ENCODE measurements at places on chromosomes 6 and 20.

DNA sequence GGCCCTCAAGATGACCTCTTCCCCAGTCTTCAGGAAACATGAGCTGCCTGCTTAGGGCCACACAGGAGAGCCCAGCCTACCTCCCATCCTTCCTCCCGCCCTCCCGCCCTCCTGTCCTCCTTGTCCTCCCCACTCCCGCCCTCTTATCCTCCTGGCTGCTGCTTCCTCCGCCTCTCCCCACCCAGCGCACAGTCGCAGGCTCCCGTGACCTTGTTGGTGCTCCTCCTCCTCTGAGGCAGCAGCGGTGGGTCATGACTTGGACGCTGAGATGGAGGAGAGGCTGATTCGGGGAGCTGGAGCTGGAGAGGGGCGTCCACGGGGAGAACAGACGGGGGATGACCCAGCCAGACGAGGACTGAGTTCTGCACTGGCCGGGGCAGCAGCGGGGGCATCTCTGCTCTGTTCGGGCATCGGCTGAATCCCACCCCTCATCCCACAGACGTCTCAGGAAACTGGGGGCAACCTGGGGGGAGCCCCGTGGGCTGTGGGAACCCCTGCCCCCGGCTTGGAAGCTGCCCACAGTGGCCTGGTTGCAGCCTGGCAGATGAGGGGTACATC, 32.4 kb downstream of the CHRNA4 start:
- DNase-seq = no peak

GRCh38 chr20:2108987-2109386, 7.4 kb downstream of the STK35 start:
- DNase-seq = no peak

- no peak for DNase-seq
These were observed 146.9 kb upstream of the SGK1 start for GRCh38 chr6:134464690-134465411.

GRCh38 chr6:63813566-63814120, 178.0 kb downstream of the PHF3 start:
- DNase-seq = no peak

- no peak for DNase-seq
These were observed 148.3 kb upstream of the RIN2 start for GRCh38 chr20:19609642-19610223.

- DNase-seq = no peak
These were observed 347.6 kb downstream of the CDC5L start for GRCh38 chr6:44734886-44735629.

DNA sequence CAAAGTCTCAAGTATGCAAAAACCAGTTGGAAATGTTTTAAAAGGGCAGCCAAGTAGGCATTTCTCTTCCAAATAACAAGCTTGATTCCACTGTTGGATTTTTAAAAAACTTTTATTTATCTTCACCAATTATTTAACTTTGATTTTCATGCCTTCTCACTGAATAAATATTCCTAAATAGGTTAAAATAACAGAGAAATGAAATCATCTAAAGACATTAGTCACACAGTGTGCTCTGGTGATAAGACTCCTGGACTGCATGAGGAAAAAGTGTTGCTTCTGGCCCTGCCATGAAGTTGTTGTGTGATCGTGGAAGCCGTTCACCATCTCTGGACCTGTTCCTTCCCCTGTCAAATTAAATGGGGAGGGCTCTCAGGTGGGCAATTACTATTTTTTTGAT, 33.8 kb upstream of the IGF2R start:
- DNase-seq = no peak

- no peak for DNase-seq
These were observed 30.0 kb upstream of the TMEM14A start for GRCh38 chr6:52640916-52641315.

DNA sequence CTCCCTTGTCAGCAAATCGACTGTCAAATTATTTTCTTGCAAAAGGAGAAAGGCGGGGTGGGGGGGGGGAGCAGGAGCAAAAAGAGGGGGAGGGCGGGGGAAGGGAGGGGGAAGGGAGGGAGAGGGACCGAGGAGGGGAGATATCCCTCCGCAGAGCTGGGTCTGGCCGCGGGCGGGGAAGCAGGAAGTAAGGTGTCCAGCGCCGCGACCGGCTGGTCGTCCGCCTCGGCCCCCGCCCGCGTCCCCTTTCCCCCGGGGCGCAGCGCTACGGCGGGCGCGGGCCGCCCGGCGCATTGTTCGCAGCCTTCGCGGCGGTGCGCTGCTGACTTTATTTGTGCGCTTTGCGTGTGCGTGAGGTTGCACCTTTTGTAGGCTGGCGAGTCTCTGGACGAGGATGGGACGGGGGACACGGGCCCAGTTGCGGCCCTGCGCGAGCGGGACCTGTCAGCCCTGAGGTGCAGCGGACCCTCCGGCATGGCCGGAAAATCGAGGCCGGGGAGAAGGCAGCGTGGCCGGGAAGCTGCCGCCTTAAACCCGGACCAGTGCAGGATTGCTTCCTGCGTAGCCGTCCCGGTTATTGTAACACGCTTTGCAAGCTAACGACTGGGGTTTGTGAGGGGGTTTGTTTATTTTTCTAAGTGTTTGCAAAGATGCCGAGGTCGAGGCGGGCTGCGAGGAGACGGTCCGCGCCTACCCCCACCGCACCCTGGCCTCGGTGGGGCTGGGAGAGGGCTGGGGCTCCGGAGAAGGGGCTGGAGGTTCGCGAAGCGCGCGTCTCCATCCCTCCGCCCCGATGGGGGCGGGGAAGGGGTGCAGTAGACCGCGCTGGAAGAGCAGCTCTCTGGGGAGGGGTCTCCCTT, 675 bp upstream of the TRERF1 start:
- peak; percentile 55 for DNase-seq

DNA sequence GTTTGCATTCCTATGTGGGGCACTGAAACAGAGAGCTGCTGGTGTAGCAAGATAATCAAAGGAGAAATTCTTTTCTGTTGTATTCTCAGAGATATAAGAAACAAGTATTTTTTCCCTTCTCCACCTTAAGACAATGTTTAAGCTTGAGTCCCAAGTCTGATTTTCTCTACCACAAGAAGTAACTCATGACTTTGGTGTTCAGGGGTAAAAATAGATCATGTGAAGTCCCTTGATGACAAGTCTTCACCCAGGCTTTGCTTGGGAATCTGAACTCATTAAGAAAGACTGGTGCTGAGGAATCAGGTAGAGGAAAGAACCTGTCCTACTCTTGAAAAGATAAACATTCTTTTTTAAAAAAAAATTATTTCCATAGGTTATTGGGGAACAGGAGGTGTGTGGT, 205.6 kb downstream of the ALDH8A1 start:
- no peak for DNase-seq

DNA sequence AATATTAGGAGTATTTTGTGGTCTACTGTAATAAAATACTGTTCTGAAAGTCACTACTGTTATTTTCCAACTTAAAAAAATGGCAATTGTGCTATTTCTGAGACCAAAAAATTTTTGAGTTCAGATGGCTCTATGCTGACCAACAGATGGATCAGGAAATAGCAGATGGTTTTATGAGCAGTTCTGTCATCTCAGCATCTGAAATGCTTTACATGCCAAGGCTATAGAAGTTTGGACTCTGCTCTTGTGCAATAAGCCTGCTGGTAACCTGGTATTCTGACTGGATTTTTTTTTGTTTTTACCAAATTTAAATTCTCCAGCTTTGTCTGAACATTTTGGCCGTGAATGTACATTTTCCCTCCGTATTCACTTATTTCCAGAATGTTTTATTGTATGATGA, 1127.5 kb downstream of the GRIK2 start:
- DNase-seq = no peak

All from activated naive CD8-positive, alpha-beta T cell treated with anti-CD3 and anti-CD28 coated beads for 36 hours (primary cell).